ENCODE measurements at places on chromosomes 2 and 18.

- DNase-seq, result no peak
Observed at GRCh38 chr2:136362676-136363390, 244.9 kb upstream of the CXCR4 start.

DNA sequence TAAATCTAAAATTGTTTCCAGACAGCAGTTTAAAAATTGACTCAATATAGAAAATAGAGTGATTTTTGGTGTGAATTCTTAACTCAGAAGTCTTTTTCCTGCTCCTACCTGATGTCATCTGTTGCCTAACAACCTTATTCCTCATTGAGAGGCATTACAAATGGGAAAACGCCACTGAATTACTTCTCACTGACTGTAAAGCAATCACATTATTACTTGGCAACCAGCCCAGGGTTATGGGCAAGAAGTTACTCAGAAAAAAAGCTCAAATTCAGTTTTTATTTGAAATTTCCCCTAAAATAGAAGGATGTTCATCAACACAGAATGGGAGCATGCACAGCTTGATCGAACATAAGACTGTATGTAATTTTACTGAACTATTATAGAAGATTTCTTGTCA, 201.8 kb upstream of the GULP1 start:
- DNase-seq, result no peak

- DNase-seq, result no peak
Observed at GRCh38 chr18:61992923-61993322, 100.1 kb upstream of the RNF152 start.

GRCh38 chr18:79740521-79741361, 57.0 kb upstream of the KCNG2 start:
- DNase-seq, result no peak

DNA sequence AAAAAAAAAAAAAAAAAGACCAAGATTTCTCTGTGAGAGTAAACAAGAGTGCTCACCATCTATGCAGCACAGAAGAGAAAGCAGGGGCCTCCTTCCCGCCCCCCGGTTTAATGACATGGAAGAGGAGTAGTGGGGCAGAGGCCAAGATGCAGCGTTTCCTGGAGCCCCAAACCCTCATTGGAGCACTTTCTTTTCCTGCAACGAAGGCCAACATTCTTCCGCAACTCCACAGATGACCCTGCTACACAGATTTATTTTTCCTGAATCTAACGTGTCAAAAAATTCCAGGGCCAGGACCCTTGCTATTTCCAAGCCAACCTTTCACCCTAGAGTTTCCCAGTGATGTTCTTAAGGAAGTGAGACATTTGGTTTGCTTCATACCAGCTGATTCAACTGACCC, 189.6 kb downstream of the MIB1 start:
- no peak for DNase-seq

- no peak for DNase-seq
Observed at GRCh38 chr2:207139552-207139951, 26.2 kb downstream of the KLF7 start.

GRCh38 chr2:32874931-32875330, 71.8 kb upstream of the LTBP1 start:
- DNase-seq, result no peak

DNA sequence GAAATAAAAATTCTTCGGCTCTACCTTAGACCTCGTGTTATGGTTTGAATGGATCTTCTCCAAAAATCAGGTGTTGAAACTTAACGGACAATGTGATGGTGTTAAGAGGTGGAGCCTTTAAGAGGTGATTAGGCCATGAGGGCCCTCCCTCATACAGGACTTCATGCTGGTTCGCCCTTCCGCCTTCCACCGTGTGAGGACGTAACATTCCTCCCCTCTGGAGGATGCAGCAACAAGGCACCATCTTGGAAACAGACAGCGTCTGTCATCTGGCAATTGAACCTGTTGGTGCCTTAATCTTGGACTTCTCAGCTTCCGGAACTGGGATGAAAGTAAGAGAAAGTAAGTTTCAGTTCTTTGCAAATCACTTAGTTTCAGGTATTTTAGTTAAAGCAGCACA, 126.3 kb upstream of the SPRED2 start:
- no peak for DNase-seq

- no peak for DNase-seq
Observed at GRCh38 chr2:197340591-197340990, 30.0 kb upstream of the ANKRD44 start.

- DNase-seq, result no peak
Observed at GRCh38 chr2:233817995-233818638, 36.2 kb downstream of the HJURP start.

DNA sequence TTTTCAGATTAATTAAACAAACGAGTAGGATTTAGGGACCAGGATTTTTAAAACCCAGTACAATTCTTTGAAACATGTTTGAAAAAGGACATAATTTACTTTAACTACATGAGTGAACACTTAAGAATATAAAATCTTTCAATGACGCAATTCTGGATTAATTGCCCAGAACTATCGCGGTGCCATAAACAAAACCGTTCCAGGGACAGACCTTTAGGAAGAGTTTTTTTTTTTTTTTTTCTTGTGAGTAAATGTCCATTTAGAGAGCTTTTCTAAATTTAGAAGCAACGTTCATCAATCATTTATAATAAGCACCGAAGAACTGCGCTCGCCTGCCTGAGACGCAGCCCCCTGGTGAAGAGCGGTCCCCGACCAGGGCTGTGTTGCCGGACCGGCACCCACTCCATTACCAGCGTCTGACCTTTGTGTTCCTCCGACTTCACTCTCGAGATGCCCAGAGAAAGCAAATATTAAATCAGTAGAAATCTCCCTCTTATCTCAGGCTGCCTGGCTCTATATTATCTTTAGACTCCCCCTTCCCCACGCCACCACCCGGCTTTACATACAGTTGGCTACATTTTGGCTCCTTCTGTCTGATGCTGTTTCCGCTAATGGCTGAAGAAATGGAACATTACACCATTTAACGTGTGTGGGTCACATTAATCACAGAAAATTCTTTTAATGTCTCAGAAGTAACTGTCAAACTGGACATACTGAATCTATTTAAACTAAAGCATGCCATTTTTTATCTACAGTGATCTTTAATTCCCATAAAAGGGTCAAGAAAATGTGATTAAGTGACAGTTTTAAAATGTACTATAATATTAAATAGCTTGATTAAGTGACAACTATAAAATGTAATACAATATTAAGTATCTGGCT, 364.0 kb upstream of the MEIS1 start:
- DNase-seq, result no peak

Measured in activated CD4-positive, CD25-positive, alpha-beta regulatory T cell (primary cell).